ENCODE measurements at places on chromosomes 3 and 15.

DNA sequence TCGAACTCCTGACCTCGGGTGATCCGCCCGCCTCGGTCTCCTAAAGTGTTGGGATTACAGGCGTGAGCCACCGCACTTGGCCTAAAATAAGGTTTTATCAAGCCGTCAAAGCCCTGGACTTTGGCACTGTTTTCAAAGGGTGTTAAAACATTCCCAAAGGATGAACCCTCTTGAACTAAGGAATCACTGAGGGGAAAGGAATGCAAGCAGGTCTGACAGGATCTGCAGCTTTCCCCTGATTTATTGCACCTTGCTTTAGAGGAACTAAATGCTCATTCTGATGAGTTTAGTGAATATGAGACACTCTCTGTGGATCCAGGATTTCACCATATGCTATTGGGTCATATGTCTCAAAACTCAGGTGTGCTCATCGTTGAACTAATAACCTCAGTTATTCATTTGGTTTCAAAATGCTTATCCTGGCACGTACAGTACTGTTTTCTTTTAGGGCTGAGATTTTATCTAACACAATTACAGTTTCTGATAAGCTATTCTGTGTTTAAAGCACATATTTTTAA lies 63.0 kb upstream of the TSC22D2 start:
- DNase-seq, result peak; percentile 45

DNA sequence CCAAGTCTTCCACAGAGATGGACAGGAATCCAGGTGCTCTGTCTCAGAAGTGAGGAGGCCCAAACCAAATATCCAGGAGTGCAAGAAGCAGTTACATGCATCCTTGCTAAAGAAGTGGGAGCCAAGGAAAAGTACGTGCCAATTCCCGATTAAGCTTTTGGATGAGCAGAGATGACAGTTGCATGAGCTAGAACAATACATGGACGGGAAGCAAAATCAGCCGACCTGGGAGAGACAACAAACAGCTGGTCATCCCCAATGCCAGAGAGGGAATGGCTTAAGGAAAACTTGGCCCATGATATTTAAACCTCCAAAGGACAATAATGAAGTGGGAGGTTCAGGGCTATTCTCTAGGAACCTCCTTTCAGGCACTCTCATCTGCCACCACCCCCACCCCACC lies 86.0 kb upstream of the ABHD17C start:
- no peak for DNase-seq

- DNase-seq, result no peak
Observed at GRCh38 chr3:62600033-62600432, 226.7 kb upstream of the FEZF2 start.

DNA sequence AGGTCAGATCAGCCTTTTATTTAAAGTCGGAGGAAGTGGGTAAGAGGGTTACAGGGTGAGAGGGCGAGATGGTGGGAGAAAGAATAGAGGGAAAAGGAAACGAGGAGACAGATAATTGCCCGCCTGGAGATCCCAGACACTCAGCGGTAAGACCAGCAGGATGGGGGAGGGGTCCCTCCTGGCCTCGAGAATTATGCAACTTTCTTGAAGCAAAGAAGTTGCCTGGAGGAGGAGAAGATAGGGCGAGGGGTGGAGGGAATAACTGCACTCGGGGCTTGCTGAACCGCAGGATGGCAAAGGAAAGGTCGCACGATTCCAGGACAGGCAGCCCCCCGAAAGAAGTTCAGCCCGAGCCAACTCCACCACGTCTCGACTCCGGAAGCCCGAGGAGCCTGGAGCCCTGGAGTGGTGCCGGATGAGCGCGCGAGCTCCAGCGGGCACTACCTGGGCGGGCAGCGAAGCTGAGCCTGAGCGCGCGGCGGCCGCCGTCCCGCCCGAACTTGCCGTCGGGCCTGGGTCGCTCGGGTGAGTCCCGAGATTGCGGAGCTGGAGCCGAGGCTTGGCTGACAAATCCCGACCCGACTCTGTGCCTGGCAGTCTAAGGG lies 402 bp downstream of the WWTR1 start:
- DNase-seq, result peak; percentile 67

- DNase-seq, result peak; percentile 38
Observed at GRCh38 chr3:65356331-65357248, 668.8 kb upstream of the ADAMTS9 start.

GRCh38 chr3:89217148-89217685 lies 109.8 kb downstream of the EPHA3 start:
- DNase-seq, result no peak

- peak; percentile 15 for DNase-seq
Observed at GRCh38 chr15:38144921-38145320, 107.7 kb upstream of the SPRED1 start.

- DNase-seq, result no peak
Observed at GRCh38 chr3:168544097-168544957, 448.6 kb upstream of the GOLIM4 start.

DNA sequence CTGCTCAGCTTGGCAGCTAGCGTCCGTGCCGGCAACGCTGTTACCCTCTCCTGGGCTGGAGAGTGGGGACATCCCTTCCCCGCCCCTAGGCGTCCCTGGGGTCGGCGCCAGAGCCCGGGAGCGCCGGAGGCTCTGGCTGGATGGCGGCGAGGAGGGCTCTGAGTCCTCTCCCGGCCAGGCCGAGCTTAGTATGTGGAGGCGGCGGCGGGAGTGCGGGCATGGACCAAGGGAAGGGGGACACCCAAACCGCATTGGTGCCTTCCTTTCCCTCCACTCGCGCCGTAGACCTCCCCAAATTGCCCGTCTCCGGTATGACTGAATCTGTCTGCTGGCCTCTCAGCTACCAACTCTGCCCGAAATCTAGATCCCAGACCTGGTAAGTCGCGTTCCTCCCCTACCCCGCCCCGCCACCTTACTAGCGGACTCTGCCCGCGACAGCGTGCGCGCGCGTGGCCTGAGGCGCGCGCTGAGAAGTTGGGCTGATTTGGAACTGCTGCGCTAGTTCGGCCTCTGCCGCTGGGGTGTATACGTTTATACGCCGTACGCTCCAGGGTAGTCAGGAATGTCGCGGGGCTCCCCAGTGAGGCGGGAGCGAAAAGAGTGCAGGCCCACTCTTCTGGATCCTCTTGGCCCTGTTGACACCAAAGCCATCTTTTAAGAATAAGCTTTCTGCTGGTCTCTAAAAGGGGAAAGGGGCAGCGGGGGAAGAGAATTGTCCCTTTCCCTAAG lies 12.2 kb downstream of the ZIC1 start:
- DNase-seq, result no peak

- peak; percentile 36 for DNase-seq
Observed at GRCh38 chr3:180275176-180275575, 238.4 kb upstream of the PEX5L start.

GRCh38 chr3:163878396-163878795 lies 1199.9 kb downstream of the SI start:
- no peak for DNase-seq

DNA sequence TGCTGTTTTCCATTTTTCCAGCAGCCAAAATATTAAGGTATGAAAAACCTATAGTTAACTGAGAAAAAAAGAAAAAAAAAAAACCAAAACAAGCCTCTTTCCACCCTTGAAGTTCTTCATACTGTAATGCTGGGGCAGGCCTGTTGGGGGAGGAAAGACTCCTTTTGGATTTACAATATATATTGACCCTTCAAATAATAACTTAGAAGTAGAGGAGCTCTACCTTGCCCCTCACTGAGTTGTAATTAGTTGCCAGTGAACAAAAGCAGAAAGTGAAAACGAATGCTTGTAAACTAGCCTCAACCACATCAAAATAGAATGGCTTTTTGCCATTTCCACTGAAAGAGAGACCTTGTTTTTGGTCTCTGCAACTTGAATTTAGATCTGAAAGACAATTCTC lies 326.6 kb downstream of the NR2F2 start:
- no peak for DNase-seq

DNA sequence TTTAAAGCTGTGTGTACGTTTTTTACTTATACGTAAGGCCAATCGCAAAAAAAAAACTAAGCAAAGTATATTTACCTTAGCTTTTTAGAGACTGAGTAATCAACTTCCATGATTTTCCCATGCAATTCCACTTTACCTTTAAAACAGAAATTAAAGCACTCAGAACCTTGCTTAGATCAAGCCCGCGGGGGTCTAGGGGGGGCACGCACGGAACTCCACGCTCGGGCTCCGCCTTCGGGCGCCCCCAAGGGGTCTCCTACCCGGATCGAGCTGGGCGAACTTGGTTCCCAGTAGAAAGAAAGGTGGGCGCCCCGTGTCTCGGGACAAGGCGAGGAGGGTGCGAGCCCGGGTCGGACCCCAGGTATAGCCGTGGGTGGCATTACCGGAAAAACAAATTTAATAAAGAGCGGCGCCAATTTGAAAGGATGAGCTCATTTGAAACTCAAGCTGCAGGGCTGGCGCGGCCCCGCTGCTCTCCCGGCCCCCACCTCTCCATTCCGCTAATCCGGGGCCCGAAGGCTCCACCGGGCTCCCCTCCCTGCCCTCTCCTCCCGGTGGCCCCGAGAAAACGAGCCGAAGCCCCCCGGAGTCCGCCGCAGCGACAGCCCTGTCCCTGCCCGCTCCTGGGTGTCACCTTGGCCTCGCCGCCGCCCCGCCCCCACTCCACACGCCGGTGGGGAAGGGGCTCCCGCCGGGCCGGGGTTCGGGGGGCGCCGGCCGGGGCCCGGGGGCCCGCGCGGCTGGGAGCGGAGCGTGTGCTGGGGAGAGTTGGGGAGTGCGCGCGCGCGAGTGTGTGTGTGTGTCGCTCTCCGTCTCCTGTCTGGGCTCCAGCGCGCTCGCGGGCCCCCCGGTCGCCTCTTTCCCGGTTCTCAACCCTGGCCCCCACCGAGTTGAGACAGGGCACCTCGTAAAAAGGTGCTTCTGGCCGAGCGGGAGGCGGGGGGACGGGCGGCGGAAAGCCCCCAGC lies 1.5 kb downstream of the IGF2BP2 start:
- peak; percentile 71 for DNase-seq

DNA sequence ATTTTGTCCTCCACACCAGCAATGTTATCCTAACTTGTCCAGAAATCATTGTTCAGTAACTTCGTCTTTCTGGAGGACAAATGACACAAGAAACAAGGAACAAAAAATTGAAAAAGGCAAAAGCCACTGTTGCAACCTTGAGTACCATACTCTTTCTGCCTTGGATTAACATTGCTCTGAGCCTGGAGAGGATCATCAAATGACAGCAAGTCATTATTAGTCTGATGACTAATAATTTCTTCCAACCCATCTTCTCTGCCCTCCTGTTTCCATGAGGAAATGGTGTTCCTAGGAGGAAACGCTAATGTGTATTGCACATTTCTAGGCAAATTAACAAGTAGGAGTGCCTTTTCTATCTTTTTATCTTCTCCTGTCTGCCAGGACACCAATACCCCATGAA lies 153.9 kb downstream of the PCCB start:
- no peak for DNase-seq

- DNase-seq, result no peak
Observed at GRCh38 chr3:159807137-159808040, 181.2 kb upstream of the IL12A start.

- no peak for DNase-seq
Observed at GRCh38 chr15:82304778-82305090, 42.1 kb downstream of the SAXO2 start.

- DNase-seq, result no peak
Observed at GRCh38 chr3:181921220-181921619, 209.5 kb downstream of the SOX2 start.
